AML-193 (cell line): ENCODE measurements at places on chromosomes 5 and 9.
A peak's percentile ranks its signal among the peaks of the same experiment; 100 is the strongest.

DNA sequence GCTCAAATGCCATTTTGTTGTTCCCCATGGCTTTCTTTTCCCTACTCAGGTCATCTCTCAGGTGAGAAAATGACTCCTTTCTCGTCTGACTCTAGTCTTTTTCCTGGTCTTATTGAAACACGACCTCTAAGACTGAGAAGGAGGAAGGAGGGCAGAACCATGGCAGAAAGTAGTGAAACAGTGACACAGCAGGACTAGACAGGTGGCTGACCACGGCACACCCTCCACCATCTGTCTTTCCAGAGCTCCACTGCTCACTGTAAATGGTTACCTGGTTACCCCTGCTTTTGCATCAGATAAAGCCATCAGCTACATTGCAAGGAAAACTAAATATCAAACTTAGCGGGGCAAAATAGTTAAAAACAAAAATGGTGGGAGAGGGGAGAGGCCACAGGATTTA, 30.9 kb downstream of the NR4A3 start:
- no peak for DNase-seq

DNA sequence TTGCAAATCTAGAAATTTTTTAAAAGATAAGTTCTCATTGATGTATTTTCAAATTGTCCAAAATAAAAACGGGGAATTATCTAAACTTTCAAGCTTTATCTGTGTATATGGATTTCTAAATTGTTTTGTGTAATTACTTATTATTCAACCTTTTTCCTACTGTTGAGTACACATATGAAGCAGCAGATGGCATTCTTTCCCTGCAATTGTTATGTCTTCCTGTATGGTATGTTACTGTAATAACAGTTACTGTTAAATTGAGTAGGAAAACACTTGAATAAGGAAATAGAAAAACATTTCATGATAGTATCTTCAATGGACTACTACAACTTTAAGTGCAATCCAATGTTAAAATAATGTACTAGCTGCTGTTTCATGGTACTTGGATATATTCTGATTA, 124.8 kb downstream of the RANBP17 start:
- DNase-seq = peak; percentile 3

GRCh38 chr9:93119953-93120845, 13.9 kb downstream of the NINJ1 start:
- peak; percentile 97 for DNase-seq

DNA sequence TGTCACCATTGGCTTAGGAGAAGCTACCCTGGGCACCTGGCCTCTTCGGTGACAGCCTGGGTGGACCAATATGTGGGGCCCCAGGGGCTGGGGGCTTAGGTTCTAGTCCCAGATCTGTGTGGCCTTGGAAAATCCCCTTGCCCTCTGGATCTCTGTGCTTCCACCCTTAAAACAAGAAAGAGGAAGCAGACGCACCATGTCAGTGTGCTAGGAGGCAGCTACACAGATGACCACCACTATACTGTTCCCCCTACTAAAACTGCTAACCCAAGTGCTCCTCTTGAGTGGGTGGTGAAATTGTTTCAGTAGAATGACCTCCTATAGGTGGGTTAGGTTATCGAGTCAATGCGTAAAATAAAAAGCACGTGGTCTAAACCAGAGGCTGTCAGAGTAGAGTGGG, 31.0 kb downstream of the AFAP1L1 start:
- DNase-seq = no peak

GRCh38 chr9:81150016-81150625, 539.2 kb downstream of the TLE1 start:
- DNase-seq = no peak

DNA sequence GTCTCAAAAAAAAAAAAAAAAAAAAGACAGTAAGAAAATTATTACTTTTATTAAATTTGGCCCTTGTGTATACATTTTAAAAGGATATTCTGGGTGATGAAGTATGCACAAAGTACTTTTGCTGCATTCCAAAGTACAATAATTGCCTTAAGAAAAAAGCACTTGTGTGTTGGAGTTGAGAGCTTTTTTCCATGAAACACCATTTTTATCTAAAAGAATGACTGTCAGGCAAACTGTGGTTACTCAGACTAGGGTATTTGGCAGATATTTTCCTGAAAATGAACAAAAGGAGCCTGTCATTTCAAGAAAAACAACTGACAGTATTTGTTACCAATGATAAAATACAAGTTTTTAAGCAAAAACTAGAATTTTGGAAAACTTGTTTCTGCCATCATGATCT, 84.3 kb upstream of the PTPN3 start:
- no peak for DNase-seq

GRCh38 chr5:95842854-95843544, 20.5 kb upstream of the GLRX start:
- DNase-seq = peak; percentile 94

GRCh38 chr5:140228364-140228837, 53.4 kb downstream of the CYSTM1 start:
- no peak for DNase-seq

- DNase-seq = no peak
Observed at GRCh38 chr5:171680485-171680884, 105.1 kb upstream of the SMIM23 start.

- no peak for DNase-seq
Observed at GRCh38 chr9:35700942-35701341, 11.2 kb upstream of the TPM2 start.

- no peak for DNase-seq
Observed at GRCh38 chr9:137417161-137418021, 5.6 kb downstream of the EXD3 start.

DNA sequence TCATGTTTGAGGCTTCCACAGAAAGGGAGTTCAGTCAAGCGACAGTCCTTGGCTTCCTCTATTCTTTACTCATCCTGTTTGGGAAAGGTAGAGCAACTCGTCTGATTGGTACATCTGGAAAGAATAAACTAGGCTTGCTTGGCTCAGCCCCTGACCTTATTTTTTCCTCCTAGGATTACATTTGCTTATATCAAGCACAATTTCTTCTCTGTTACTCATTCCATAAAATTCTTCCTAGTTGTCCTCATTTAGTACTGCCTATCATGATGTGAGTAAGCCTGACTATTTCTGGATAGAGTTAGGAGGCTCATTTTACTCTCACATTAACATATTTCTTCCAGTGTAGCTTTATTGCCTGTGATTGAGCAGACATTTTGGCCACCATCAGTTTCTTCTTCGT, 10.9 kb upstream of the CARNMT1 start:
- no peak for DNase-seq

DNA sequence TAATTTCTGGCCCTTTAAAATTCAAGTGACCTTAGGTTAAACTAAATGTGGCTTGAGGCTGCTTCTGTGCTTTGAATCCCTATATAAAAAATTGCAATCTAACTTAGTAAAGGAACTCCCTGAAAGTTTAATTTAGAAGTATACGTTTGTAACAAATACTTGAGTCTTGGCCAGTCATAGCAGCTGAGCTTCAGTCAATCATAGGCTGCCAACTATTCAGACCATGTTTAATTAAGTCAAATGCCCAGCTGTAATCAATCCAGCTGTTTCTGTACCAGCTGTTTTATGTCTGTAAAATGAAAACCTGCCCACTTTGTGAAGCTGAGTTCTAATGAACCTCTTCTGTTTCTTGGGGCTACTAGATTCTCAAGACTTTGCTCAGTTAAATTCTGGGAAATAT, 760.1 kb downstream of the MAT2B start:
- DNase-seq = no peak
